Kidney (tissue), 22 donors: ENCODE measurements at places on chromosomes 6 and 20.

DNA sequence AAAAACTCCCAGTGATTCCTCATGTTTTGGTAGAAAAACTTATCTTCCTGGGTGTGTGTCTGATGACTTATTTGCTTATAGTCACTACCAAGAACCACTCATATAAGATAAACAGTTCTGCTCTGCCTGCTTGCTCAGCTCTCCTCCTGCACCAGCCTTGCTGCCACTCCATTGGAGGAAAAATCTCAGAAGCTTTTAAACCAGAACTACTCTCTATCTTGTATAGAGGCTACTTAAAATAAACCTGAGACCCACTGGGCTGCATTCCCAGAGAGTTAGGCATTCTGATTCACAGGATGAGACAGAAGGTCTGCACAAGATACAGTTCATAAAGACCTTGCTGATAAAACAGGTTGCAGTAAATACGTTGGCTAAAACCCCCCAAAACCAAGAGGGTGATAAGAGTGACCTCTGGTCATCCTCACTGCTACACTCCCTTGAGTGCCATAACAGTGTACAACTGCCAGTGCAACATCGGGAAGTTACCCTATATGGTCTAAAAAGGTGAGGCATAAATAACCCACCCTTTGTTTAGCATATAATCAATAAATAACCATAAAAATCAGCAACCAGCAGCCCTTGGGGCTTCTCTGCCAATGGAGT is 728.3 kb downstream of the EPHA7 start:
- DNase-seq: no peak

DNA sequence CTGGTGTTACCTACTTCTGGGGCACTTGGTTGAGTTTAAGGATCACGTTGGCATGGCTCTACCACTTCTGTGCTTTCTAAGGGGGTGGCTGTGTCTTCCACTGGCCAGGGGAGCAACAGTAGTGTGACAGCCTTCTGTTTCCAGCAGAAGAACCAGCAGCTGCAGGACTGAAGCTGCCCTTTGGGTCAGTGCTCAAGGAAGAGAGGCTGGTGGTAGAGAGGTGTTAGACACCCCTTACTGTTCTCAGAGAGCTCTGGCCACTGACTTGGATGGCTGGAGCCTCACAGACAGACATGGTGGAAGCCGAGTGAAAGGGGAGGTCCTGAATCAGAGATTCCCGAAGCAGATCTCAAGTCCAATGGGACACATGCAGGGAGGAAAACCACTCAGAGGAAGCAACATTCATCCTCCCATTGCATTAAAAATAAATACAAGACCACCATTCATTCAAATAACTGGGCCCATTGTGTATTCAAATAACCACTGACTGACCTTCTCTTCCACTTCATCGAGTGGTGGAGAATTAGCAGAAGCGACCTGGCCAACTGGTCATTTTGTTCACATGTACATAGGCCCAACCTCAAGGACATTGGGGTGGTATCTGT is 106.7 kb downstream of the MYLK4 start:
- no peak for DNase-seq

DNA sequence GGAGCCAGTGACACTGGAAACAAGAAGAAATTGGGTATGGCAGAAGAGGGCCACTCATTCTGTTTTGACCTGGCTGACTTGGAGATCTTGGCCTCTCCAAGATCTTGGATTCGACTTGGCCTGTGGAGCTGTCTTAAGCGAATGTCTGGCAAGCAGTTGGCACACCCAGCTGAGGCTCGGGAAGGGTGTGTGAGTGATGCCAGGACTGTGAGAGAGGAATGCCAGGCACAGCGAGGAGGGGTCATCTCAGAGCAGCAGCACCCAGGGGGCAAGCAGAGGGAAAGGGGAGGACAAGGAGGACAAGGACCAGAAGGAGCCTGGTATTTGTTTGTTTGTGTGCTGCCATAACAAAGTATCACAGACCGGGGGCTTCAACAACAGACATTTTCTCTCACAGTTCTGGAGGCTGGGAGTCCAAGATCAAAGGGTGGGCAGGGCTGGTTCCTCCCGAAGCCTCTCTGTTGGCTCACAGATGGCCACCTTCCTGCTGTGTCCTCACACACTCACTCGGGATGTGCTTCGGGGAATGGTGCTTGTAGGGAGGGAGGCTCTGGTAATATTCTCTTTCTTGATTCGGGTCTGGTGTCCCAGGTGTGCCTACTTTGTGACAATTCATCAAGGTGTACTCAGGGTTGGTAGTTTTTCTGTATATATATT is 33.0 kb downstream of the RPP40 start:
- no peak for DNase-seq

- no peak for DNase-seq
Observed at GRCh38 chr6:42761287-42762067, 15.6 kb upstream of the TBCC start.

- peak; percentile 58 for DNase-seq
Observed at GRCh38 chr20:37741570-37741969, 47.7 kb downstream of the CTNNBL1 start.
